Epithelial cell of proximal tubule (primary cell): ENCODE measurements at places on chromosomes 4 and X.
A peak's percentile ranks its signal among the peaks of the same experiment; 100 is the strongest.

DNA sequence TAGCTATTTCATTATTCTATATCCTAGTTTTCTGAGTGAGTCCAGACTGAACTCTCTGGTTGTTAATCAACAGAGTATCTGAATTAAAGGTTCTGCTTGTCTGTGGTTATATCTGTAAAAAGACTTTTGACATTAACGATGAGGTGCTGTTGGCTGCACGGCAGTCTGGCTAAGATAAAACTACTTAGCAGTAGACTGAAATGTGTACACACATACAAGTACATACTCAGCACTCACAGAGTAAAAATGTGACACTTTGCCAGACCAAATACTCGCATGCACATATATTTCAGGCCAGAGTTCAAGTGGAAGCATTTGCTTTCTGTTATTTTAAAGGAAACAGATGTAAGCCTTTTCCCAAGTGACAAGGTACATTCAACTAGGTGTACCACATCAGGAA is 80.5 kb downstream of the PRDM5 start:
- DNase-seq: no peak

DNA sequence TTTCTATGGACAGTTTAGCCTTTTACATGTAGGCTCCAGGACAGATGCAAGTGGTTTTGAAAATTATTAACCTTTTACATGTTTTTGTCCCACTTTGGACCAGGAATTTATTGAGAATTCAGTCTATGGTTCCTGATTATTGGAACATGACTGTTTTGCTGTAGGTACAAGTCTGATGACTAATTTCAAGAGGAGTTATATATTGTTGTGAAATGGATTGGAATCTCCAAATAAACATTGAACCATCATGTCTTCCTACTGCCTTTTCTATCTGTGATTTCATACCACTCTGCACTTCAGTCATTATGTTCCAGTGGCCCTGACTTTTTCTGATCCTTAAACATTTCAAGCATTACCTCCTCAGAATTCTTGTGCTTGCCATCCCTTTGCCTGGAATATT is 35.9 kb downstream of the TBC1D19 start:
- DNase-seq: peak; percentile 36

GRCh38 chr4:140049849-140050637 is 103.9 kb downstream of the MAML3 start:
- DNase-seq: no peak

GRCh38 chrX:20595928-20596575 is 329.3 kb upstream of the RPS6KA3 start:
- no peak for DNase-seq

- no peak for DNase-seq
These were observed 108.6 kb downstream of the ARHGAP6 start for GRCh38 chrX:11557120-11557519.

GRCh38 chr4:88751258-88752075 is 53.8 kb upstream of the NAP1L5 start:
- no peak for DNase-seq

DNA sequence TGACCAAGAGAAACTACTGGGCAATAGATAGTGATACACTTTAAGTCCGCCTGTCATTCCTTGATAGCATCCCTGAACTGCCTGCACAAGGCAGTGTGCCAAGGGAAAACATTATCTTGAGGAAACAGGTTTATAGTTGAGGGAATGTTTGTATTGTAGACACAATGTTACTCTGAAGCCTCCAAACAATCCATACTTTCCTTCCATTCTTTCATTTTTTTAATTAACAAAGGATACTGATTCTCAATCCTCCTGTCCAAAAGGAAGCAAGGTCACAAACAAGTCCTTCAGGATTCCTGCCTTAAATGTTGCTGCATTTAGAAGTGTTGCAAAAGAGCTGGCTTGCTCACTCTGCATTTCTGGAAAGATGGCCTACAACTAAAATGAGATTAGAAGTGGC is 61.7 kb upstream of the PRSS48 start:
- DNase-seq: no peak

DNA sequence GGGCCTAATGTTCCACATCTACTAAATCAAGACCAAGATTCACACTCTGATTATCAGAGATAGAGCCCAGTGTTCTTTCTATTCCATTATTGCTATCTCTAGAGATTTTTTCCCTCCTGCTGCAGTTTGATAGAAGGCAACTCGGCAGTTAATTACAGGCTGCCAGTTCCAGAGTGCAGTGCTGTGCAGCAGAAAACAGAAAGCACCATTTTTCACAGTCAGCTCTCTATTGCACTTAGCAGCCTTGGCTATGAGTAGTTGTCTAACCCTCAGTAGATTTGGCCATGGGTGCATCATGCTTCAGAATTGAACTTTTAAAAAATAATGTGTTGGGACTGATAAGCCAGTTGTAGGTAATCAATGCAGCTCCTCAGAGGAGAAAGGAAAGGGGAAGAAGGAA is 295.3 kb downstream of the MID1IP1 start:
- DNase-seq: no peak

DNA sequence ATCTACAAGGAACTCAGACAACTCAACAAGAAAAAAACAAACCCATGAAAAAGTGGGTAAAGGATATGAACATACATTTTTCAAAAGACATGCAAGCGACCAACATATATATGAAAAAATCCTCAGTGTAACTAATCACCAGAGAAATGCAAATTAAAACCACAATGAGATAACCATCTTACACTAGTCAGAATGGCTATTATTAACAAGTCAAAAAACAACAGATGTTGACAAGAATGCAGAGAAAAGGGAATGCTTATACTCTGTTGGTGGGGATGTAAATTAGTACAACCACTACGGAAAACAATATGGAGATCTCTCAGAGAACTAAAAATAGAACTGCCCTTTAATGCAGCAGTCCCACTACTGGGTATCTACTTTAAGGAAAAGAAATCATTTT is 12.1 kb downstream of the NIPAL1 start:
- DNase-seq: no peak

- DNase-seq: peak; percentile 42
These were observed 54.5 kb upstream of the FBXW7 start for GRCh38 chr4:152590179-152591031.

GRCh38 chr4:183072176-183072575 is 26.9 kb upstream of the WWC2 start:
- no peak for DNase-seq

GRCh38 chrX:3295731-3296130 is 50.7 kb downstream of the MXRA5 start:
- no peak for DNase-seq

DNA sequence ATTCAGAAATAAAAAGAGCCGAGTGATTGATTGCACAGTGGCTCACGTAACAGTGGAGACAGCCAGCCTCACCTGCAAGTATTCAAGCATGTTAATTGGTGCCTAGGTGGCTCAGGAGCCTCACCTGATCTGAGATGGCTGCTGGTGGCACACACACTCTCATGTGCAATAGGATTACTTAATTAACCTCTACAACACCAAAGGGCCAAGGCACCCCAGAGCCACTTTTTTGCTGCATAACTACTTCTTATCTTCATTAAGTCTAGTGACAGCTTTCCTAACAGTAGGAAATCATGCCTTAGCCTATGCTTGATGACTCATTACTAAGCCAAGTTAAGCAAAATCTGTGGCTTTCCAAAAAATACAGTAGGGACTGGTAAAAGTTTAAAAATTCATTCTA is 117.3 kb upstream of the NOCT start:
- DNase-seq: no peak

- DNase-seq: no peak
These were observed 207.4 kb downstream of the TMA16 start for GRCh38 chr4:163701916-163702315.

DNA sequence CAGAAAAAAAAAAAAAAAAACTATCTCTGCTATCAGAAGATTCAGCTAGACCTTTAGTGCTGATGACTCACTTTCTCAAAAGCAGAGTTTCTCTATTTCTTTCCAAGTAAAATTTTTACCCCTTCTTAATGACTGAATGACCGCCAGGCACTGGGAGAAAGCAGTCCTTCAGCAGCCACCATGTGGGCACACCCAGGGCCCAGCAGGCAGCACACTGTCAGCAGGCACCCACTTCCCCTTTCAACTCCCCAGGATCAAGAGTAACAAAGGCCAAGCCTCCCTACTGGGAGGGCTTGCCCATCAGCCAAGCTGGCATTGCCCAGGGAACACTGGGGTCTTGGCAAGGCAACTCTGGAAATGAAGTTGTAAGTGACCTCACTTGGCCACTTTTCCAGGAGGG is 201.9 kb upstream of the MAMLD1 start:
- DNase-seq: no peak

DNA sequence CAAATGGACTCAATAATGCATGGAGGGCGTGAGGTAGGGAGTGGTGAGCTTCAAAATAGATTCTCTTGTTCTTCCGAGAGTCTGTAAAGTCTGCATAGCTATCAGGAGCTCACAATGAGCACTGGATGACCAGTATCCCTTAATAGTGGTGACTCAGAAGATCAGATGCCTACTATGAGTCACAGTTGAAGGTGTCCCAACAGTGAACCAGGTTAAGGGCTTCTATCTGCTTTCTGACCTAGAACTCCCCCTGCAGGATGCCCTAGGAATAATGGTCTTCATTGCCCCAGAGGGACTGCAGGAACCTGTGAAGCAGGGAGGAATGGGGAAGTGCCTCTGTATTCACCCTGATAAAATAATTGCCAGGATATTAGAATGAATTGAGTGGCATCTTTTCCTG is 22.1 kb downstream of the DGKK start:
- DNase-seq: peak; percentile 43

DNA sequence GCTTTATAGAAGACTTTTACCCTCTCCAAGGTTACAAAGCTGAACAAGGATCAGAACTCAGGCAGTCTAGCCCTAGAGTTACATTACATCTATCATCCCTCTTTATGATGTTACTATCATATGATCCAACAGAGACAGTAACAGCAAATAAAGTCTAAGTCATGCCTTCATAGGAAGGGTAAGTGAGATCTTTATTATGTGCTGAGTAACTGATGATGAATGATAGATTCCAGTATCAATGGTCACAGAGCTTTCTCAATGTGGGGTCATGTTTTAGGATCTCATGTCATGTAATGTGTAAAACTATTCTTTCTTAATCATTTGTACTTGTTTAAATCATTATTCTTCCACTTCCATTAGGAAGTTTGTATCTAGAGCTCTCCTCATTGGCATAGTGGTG is 22.8 kb downstream of the ELOVL6 start:
- DNase-seq: no peak

GRCh38 chrX:31291131-31291530 is 219.3 kb upstream of the FTHL17 start:
- DNase-seq: no peak

- DNase-seq: no peak
These were observed 47.0 kb downstream of the SPRY1 start for GRCh38 chr4:123443401-123444289.

DNA sequence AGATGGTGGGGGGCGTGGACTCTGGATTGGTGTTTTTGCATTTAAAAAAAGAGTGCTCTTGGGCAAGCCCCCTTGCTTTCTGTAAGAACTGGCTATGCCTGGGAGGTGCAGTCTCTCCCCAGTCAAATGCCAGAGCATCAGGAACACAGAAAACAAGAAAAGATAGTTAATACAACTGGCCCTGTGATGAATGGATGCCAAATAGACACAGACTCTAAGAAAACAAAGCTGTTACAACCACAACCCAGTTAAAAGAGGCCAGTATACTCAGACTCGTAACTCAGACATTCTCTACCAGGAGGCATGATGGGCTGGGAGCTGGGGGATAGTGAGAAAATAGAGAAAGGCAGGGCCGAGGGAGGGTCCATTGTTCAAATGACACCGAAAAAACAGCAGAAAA is 32.5 kb upstream of the C1QTNF7 start:
- no peak for DNase-seq

DNA sequence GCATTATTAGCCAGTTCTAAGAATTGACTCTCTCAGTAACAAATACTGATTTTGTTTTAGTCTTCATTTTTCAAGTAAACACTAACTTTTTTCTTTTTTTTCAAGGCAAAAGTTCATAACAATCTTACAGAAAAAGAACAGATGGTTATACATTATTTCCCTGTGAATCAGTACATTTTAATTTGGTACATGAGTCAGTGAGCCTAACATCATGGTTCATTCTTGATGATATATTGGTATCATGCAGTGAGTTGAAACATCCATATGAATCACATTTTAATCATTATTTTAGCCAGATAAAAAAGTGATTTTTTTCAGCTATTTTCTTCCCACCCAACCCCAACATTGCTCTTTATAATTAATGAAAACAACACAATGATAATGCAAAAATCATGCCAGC is 184.3 kb upstream of the TACR3 start:
- DNase-seq: no peak
